NCI-H1694 treated with DMSO at 0.1 percent for 48 hours (cell line): ENCODE measurements at places on chromosomes 7 and 10.

DNA sequence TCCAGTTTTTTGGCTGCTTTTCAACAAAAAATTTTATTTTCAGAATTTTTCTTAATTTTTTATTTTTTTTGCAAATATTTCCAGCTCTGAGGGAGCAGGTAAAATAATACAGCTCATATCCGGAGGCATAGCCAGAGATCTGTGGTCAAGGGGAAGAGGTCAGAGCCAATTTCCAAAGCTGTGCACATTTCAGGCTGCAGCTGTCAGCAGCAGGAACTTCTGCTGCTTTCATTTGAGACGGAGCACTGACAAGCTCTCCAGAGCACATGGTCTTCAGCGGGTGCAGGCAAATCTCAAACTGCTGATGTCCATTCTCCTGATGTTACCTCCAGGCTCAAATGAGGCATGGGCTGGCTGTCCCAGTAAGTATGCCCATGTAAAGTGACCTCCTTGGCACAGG, 31.1 kb downstream of the SLC26A4 start:
- DNase-seq, result peak; percentile 32

- no peak for DNase-seq
Observed at GRCh38 chr7:15397922-15398760, 163.7 kb downstream of the AGMO start.

DNA sequence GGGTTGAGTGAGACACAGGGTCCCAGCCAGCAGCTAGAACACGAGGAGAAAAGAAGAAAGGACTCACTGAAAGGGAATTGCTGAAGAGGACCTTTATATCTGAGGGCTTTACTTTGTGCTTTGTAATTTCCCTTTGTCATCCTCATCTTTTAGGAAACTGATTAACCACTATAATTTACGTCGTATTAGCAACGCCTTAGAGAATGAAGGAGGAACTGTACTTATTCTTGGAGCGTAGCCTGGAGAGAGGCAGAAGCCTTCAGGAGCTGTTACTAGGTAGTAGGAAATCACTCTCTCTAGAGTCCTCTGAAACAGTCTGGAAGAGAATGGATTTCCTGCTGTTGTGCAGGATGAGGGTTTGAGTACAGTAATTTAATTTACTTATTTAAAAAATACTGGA, 101.0 kb upstream of the STEAP1B start:
- DNase-seq, result no peak

GRCh38 chr10:98338318-98338717, 70.3 kb upstream of the LOXL4 start:
- DNase-seq, result no peak
